ENCODE measurements at places on chromosomes 12 and 14. TPM values are rescaled to one million over a fixed set of nuclear protein-coding genes. Genes with fewer than 3 reads are reported as not detected.

The ART4 gene
- not detected for total RNA-seq

The RFC5 gene
- 13.8 TPM for total RNA-seq

The ARPC3 gene
- 123 TPM for total RNA-seq

The OR6C2 gene
- total RNA-seq: not detected

The TEX52 gene
- total RNA-seq: not detected

The CLEC4D gene
- total RNA-seq: not detected

DNA sequence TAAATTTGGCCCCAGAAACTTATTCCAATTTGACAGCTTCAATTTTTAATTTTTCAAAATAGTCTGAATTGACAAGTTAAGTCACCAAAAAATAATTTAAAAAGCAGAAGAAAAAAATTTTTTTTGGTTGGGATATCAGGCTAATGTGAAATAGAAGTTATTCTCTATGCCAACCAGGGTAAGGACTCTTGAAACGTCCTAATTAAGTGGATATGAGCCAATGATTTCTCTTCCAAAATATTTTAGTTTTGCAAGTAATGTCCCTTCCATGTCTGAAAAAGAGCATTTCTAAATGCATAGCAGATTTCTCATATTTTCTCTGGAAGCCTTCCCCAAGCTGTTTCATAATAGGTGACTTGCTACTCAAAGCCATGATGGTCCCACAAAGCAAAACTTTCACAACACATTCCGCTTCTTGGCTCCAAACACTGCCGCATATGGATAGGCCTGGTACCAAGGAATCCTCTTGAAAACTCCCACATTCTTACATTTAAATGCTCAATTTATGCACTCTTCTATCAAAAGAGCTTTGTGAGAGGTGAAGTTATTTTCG is 65.1 kb downstream of the SIX6 start:
- DNase-seq: no peak

DNA sequence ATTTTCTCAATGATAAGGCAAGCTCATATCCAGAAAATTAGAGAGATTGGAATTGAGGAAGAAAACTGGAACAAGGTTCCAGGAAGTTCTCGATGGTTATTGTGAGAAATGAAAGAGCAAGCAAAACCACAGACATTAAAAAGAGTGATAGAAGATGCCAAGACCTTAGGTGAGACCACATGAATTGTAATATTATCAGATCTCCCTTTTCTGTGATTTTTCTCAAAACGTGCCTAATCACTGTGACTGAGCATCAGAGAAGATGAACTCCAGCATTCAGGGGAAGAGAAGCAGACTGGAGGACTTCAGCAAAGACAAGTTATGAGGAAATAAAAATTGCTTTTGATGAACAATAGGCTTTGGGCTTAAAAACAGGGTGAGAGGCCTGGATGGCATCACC is 278.8 kb downstream of the SOX5 start:
- DNase-seq: no peak

GRCh38 chr14:64444140-64444539 is 21.2 kb upstream of the AKAP5 start:
- no peak for DNase-seq

- no peak for DNase-seq
Measured at GRCh38 chr12:55659486-55660385, 23.0 kb downstream of the OR10P1 start.

- DNase-seq: no peak
Measured at GRCh38 chr12:131351319-131352028, 359.4 kb upstream of the SFSWAP start.

DNA sequence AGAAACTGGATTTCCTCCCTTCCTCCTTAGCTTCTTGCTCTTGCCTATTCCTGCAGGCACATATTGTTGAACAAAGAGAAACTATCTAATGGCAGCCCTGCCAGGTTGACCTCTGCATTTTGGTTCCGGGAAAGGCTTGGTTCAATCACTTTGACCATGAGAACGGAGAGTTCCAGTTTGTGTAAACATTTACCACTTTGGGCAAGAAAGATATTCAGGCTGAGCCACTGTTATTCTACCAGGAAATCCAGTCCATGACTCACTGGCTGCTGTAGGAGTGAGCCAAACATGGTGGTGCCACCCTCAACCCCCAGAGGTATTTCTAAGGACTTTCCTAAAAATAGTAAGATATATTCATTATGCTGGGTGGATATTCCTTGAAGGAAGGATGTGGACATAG is 242.2 kb upstream of the OR4E1 start:
- no peak for DNase-seq

DNA sequence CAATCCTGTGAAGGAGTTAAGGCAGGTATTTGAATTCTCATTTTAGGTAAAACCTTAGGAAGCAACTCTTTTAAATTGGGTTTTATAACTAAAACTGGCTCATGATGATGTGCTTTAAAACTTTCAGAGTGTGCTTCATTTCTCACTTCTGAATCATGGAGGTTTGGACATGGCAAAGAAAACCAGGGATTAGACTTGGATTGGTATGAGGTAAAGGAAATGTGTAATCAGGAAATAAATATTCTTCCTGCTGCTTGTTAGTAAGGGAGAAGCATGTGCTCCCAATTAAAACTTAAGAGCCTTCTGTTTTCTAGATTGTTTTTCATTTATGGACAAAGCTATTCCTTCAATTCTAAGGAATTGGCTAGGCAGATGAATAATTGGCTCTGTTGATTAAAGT is 57.4 kb downstream of the FBXO33 start:
- no peak for DNase-seq

DNA sequence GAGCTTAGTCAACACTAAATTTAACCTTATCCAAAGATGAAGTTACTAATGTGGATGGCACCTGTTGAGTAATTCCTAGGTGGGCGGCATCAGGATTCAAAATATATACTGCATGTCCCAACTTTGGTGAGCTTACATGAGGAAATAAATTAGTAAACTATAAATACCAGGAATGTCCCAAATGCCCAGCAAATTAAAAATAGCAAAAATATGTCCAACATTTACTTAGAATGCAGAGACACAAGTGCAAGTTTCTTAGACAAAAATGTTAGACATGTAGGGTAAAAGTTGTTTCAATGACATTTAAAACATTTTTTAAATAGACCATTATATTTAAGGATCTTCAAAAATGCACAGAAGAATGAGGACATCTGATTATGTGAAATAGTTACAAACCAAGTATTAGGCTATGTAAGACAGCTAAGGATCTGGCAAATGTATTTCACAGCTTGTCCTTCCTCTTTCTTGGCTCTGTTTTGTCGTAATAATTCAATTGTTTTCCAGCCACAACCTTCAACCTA is 115.9 kb downstream of the NAV3 start:
- no peak for DNase-seq

DNA sequence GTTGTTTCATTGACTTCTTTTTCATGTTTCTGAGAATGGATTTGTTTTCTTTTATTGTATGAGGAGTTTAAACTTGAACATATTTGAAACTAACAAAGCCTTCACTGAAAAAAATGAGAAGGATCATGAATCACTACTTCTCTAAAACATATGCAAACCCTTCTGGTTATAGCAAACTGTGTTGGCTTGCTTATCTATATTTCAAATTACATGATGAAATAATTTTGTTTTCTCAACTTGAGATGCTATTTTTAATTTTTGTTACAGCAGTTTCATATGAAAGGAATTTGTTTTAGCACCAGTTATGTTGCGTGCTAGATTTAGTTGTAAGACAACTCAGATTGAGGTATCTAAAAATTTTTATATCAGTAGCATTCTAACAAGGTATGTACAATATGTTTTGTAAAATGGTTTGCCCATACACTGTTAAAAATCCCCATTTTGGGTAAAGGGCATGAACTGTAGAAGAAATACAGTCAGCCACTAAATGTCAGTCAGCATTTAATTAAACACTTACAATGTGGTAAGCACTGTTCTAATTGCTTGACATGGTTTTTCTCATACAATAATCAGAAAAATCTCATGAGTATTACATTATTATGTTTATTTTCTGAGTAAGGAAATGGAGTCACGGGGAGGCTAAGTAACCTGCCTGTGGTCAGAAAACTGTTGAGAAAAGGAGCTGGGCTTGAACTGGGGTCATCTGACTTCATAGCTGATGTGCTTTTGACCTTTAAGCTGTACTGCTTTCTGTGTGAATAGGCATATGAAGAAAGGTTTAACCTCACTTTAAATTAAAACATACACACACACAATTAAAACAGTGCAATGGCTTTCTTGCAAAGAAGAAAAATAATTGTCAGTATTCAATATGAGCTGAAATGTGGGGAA is 105.7 kb downstream of the PLEKHA5 start:
- DNase-seq: no peak

- no peak for DNase-seq
Measured at GRCh38 chr12:117069926-117070900, 29.0 kb downstream of the TESC start.

DNA sequence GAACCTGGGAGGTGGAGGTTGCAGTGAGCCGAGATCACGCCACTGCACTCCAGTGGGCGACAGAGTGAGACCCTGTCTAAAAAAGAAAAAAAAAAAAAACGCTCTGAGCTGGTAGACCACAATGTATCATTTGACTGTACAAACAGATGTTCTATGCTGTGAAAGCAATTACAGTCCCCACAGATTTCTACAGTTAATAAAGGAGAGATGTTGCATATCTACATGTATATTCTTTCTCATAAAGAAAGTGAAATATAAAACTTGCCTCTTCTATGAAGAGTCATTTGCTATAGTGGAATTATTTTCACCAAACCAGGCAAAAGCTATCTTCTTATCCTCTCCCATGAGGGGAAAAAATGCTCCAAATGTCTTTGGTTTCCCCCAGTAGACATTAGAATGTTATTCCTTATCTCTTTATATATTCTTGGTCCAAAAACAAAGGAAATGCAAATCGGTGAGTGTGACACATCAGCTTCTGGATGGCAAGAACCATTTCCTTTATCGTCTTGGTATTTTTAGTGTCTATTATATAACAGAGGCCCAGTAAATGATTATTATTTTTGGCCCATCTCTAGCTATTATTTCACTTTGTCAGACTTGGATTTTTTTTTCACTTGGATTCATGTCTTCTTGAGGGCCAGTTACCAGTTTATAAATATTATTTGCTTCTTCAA is 230.4 kb downstream of the SSPN start:
- DNase-seq: no peak

DNA sequence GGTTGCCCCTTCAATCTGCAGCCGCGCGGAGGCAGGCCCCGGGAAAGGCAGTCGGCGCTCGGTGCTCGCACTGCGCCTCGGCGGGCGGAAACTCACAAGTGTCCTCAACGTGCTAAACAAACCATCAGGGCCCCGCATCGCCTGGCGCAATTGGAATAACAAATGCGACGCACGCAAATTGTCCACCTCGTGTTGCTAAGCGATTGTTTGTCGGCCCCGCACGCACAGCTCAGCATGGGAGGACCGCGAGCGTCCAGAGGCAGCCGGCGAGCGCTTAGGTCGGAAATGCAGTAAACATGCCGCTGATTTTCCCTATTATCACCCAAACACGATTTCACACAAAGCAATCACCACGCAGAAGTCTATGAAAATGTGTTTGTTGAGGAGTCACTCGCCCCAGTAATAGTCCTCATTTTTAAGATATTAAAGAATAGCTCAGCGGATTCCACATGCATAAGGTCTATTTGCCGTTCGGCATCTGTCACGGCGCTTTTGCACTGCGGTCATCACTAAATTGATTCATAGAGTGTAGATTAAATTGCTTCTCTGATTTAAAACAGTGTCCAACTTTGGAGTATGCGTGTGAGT is 3.2 kb upstream of the GSC start:
- no peak for DNase-seq

- DNase-seq: no peak
Measured at GRCh38 chr14:76484355-76484754, 108.4 kb downstream of the ESRRB start.

GRCh38 chr12:2691006-2691344 is 103.8 kb upstream of the FKBP4 start:
- DNase-seq: peak; percentile 70

DNA sequence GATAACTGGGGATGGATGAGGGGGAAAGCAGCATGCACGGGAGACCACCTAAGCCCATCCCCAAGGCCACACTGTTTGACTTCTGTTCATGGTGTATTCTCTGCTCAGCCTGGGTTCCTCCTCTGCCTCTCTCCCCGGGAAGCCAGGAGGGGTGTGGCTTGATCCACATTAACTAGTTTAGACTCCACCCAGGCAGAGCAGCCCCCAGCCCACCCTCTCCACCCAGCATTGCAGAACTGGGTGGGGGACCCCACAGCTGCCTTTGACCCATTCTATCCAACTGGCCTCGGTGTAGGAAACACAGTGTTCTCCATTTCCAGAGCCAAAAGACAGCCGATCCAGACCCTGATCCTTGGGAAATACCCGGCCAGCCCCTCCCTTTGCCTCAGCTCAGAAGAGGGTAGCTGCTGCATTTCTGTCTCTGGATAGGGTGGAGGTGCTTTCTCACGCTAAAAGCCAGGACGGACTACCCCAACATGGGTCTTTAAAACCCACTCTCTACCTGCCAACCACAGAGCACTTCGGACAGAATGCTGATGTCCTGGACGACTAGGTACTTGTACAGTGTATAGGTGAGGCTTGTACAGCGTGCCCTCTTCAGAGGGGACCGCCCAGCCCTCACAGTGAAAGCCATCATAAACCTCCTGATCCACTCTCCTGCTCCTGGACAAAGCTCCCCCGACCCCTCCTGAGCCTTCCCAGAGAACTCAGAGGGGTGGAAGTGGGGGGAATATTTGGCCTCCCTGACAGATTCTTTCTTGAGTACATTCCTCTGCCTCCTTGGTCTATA is 9.4 kb downstream of the SPRYD3 start:
- DNase-seq: no peak

DNA sequence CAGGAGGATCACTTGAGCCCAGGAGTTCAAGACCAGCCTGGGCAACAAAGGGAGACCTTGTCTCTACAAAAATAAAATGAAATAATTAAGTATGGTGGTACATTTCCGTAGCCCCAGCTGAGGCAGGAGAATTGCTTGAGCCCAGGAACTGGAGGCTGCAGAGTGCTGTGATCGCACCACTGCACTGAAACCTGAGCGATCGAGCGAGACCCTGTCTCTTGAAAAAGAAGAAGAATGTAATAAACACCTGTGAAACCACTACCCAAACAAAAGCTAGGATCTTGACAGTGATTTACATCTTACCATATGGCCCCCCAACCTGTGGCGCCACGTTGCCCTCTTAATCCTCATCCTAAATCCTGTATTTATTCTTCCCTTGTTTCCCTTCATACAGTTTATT is 5.7 kb upstream of the DTX1 start:
- DNase-seq: no peak

DNA sequence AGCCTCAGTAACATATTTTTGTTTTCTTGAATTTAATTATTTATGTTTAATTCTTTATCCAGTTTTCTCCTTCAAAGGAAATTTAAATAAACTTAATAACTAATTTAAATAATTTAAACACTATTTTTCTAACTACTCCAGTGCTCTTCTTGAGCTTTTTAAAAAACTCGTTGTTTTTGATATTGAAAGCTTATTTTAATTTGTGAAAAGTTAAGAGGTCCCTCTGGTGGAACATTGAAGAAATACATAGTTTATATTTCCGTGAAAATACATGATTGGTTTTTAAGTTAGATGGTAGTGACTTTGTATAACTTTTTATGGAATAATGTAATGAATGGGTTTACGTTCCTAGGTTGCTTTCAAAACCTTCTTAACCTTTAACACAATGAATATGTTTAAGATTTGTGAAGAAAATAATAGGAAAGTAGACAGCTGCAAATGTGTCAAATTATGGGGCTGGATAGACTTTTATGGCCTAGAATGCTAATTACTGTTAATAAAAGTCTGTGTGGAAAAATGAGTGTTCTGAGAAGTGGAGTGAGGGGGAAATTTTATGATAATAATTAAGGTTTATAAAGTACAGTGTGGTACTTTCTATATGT is 45.9 kb upstream of the MSRB3 start:
- DNase-seq: peak; percentile 28
